ENCODE measurements at places on chromosomes 11 and 22.

GRCh38 chr11:70467201-70468085, 69.1 kb downstream of the CTTN start:
- DNase-seq: peak; percentile 52

GRCh38 chr11:107621081-107621480, 30.1 kb downstream of the ELMOD1 start:
- DNase-seq: no peak

DNA sequence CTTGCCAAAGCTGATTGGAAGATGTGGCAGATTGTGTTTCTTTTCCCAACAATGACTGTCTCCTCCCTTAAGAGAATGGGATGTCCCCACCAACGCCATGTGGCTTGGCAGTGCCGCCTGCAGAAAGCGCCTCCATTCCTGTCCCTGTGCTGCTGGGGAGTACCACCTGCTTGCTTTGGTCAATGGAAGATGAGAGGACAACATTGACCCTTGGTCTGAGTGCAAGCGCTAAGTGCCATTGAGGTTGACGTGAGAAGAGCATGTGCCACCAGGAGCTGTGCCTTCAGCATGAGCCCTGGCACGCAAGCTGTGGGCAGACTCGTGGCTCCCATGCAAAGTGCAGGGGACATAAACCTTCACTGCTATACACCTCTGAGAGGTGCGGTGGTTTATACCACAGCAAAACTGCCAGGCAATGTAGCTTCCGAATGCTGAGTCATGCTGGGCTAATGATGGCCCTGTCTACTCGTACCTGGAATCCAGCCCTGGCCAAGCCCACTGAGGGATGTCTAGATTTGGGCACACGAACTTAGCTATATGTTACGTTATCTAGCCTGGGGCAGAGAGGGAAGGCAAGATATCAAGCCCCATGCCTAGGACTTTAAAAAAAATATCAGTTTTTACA, 41.9 kb downstream of the MYEOV start:
- no peak for DNase-seq

DNA sequence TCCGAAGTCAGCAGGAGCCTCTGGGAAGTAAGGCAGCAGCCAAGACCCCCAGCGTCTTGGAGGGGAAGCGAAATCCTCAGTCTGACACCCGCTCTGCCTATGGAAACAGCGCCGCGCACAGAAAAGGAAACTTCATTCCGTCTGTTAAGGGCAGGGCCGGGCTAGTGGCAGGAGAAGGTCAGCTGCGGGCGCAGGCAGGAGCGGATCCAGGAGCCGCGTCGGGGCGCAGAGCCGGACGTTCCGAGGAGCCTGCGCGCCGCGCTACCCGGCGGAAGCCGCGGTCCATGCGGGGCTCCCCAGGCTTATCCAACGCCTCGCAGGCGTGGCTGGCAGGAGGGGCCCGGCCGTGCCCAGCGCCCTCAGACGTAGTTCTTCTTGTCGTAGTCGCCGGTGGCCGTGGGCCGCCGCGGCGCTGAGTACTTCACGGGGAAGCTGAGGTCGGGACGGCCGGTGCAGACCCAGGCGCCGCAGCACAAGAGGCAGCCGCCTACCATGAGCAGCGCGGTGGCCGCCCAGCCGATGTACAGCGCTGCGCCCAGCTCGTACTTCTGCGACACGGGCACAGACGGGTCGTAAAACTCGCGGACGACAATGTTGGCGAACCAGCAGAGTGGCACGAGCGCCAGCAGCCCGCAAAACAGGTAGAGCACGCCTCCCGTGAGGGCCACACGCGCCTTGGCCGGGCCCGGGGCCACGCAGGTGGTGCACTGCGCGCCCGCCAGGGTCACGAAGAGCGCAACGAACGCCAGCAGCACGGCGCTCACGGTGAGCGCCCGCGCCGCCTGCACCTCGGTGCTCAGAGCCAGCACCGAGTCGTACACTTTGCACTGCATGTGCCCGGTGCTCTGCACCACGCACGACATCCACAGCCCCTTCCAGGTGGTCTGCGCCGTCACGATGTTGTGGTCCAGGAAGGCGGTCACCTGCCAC, 705 bp downstream of the CLDN5 start:
- peak; percentile 23 for DNase-seq

GRCh38 chr11:61049859-61050258, 52.4 kb upstream of the CD5 start:
- no peak for DNase-seq

DNA sequence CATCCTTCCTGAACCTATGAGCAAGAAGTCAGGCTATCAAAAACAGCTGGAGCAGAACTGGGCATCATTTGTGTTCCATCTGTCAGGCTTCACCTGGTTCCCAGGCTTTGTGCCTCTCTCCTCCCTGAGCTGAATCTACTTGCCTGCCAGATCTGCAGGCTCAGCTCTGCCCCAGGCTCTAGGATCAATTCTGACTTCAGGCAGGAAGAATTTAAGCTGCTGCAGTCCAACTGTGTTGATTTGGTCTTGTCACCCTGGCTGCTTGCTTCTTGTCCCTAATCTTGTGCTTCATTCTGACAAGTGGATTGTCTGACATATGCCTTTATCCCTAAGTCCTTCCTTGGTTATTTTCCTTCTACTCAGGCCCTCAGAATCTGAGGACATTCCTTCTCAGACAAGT, 31.6 kb upstream of the CADM1 start:
- no peak for DNase-seq

DNA sequence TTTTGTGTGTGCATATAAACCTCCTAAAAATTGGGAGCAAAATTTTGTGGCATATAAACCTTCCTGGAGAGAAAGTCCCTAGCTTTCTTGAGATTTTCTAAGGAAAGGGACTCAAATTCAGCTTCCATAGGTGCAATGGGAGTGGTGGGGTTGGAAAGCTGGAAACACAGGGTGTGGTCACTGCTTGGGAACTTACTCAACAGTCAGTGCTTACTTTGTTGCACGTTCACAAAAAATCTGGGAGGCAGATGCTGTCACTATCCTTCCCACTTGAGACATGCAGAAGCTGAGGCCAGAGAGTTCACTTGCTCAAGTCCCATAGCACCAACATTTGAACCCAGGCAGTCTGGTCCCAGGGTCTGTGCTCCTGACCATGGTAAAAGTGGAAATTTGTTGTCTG, 3.9 kb upstream of the CATSPERZ start:
- DNase-seq: no peak

GRCh38 chr22:43483669-43484068, 71.9 kb downstream of the MPPED1 start:
- no peak for DNase-seq

DNA sequence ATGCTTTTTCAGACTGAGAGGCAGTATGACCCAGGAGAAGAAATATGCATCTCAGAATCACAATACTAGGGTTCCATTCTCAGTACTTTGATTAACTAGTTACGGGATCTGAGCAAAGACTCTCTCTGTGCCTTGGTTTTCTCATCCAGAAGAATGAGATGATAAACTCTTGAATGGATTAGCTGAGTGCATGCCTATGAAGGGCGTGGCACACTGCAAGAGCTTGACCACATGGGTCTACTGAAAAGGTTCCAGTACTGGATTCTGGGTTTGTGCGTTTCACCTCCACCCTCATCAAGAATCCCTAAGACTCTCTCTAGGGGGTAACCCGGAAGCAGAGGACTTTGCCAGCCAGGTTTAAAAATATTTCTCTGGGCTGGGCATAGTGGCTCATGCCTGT, 25.6 kb downstream of the PGA5 start:
- DNase-seq: no peak

DNA sequence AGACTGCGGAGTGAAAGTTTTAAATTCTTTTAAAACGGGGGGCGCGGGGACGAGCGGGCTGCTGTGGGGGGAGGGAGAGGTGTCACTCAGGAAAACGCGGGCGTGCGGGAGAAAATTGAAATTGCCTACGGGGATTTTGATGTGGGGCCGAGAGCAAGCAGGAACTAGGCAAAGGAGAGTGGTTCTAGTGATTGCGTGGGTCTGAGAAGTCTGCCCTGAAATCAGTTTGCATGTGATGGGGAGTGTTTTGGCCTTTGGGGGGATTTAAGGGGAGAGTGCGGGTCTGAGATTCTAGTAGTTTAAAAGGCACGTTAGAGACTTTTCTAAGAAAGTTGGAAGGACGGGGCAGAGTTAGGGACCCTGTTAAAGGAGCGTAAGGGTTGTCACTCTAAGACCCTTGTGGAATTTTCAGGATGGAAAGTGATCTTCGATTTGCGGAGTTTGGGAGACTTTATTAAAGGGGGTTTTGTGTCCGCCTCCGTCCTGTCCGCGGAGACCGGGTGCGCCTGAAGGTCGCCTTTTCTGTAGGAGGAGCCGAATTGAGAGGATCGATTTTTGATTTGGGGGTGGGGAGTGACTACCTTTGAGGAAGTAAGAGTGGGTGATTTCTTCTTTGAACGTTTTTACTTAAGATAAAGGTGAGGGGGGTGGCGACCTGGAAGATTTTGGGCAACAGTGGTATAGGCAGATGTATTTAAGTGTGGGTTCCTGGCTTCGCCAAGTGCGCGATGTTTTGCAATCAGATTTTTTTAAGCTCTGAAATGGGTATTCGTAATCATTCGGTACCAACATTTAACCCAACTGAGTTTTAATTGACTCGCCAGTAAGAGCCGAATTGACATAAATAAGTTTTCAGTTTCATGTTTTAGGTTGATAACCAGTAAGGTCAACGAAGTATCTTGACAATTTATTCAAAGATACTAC, 1.1 kb downstream of the EED start:
- DNase-seq: peak; percentile 26

DNA sequence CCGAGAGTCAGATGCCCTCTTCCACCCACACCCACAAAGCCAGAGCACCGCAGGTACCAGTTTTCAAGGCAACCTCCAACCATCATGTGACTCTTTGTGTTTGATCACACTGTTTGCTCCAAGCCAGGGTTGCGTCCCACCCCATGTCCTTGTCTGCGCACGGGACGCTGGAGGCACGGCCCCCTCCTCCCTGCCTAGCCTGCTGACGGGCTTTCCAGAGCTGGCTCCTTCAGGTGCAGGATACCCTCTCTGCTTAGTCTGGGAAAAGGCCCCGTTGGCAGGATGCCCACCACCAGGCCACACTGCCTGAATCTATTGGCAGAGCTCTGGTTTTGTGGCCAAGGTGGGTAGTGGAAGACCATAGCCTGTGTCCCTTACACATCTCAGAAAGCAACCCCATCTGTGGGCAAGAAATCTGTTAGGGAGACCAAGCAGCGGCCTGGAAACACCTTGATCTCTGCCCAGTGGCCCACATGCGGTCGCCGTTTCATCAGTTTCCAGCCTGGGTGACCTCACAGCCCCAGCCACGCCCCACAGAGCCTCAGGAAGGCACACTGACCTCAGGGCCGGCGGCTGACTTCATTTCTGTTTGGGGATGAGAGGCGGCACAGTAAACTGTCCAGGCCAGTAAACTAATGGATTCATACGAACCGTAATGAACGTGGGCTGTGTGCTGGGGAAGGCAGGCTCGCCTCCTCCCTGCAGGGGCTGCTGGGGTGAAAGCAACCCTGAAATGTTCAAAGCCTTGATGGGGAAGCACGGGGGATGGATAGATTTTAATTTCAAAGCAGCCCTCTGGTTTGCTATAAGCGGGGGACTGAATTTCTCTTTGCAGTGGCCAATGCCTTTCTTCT, 25.8 kb downstream of the CDPF1 start:
- no peak for DNase-seq

DNA sequence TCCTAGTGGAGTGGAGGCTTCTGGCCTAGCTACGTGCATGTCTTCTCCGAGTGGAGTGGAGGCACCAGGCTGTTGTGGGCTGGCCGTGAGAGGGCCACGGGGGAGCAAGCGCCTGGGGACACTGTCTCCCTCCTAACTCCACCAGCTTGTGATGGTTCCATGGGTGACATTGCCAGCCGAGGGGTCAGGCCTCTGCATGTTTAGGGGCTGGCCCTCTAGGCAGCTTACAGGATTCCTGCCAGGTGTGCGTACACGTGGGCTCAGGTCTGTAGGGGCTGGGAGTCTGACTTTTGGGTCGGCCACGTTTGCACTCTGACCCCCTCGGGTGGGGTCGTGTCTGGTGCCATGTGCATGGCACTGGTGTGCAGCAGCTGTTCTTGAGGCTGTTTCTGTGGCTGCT, 31.6 kb downstream of the TBC1D22A start:
- DNase-seq: no peak

GRCh38 chr11:23554002-23554401, 693.7 kb upstream of the CCDC179 start:
- no peak for DNase-seq

GRCh38 chr22:23419171-23419570, 160.9 kb downstream of the IGLL1 start:
- DNase-seq: no peak

DNA sequence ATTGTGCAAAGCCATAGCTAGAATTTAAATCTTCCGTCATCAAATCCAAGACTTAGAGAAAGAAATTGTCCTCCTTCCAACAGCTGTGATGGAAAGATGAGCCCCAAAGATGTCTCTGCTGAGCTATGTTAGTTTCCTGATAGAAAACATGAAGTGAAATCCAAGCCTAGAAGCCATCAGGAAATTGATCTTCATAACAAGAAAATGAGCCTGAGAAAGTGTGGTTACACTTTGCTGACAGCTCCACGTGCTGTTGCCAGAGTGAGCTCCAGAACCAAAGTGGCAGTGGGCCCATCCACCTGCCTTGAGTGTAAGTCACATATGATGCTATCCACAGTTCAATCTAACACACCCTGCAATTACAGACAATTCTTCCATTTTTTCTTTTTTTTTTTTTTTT, 58.0 kb upstream of the UBASH3B start:
- DNase-seq: no peak

DNA sequence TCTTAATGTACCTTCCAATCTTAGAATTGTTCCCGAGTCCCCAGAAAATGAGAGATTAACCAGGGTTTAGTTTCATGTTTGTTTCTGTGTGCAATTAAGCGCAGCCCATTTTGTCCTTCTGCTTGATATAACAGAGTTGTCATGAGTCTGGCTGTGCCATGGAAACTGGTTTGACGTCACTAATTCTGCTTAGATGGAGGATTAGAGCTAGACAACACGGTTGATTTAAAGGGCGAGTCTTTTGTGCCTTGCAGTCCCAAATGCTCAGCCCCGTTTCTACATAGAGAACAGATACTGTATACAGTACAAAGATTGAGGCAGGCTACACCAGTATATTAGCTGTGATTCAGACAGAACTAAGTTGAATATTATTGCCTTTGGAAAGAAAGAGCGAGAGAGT, 45.5 kb upstream of the ALKBH3 start:
- no peak for DNase-seq

- no peak for DNase-seq
Measured at GRCh38 chr11:7089328-7090251, 792 bp downstream of the RBMXL2 start.

GRCh38 chr11:75384438-75385080, 14.8 kb upstream of the RPS3 start:
- DNase-seq: peak; percentile 74

GRCh38 chr22:42697542-42698013, 23.1 kb downstream of the A4GALT start:
- no peak for DNase-seq

GRCh38 chr22:22856364-22856763, 31.3 kb upstream of the IGLL5 start:
- no peak for DNase-seq

- DNase-seq: no peak
Measured at GRCh38 chr22:45968751-45969413, 8.1 kb downstream of the WNT7B start.
